CD4-positive, alpha-beta T cell treated with Interleukin-17A for 4 hours (primary cell): ENCODE measurements at places on chromosomes 2 and 18.

DNA sequence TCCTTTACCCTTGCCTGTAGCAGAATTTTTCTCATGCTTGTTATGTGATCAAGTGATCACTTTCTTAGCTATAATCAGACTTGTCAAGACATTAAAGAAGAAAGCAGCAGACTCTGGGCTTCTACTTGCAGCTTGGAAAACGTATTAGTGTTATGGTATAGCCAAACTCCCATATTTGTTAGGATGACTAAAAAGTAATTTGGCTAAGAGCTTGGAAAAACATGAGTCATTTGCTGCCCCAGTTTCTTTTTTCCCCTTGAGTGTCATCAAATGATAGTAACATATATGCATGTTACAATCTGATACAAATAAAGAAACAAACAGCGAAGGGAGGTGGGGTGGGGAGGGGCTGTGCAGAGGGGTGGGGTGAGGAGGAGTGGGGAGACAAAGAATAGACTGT, 155.5 kb downstream of the IKZF2 start:
- DNase-seq, result no peak

DNA sequence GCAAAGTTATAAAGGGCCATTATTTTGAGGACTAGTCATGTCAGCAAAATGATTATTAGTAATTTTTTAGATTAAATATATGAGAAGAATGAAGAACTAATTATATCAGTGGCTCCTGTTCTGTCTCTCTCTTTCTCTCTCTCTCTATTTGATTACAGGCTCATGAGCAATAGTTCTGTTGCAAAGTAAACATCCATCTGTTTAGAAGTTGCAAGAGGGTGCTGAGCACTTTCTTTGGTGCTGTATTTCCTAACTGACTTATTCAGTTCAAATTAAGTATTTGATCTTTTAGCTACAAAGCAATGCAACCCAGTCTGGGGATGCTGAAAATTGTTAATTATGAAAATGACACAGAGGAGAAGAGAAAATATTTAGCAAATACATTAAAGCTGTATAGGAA, 408.1 kb upstream of the UBE2E3 start:
- no peak for DNase-seq

- DNase-seq, result no peak
These were observed 4.0 kb downstream of the CYP26B1 start for GRCh38 chr2:72143441-72144273.

DNA sequence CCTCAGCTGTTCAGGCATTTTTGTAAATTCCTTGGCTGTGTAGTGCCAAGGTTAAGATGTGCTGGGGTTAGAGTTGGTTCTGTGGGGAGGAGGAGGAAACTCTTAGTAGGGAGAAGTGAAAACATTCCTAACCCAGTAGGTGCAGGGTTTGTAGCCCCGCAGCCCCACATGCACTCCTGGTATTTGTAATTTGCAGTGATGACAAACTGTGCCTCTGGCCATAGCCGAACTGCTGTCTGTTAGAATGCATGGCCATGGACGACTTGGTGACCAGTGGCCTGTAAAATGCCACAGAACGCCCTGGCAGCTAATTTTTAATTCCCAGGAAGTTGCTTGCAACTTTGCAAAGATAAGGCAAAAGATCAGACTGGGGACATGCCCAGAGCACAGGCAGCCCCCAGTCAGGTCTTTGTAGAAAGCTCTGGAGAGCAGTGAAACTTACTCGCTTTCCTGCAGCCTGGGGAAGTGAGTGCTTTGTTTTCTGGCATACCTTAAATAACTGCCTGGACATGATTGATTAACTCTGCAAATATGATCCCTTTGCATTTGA, 38.4 kb downstream of the LYPD6B start:
- DNase-seq, result no peak

GRCh38 chr2:6177811-6178210, 485.6 kb downstream of the SOX11 start:
- no peak for DNase-seq

- DNase-seq, result peak; percentile 51
These were observed 107.4 kb downstream of the CPO start for GRCh38 chr2:207046724-207047123.

GRCh38 chr2:11505652-11506610, 27.9 kb upstream of the GREB1 start:
- no peak for DNase-seq

DNA sequence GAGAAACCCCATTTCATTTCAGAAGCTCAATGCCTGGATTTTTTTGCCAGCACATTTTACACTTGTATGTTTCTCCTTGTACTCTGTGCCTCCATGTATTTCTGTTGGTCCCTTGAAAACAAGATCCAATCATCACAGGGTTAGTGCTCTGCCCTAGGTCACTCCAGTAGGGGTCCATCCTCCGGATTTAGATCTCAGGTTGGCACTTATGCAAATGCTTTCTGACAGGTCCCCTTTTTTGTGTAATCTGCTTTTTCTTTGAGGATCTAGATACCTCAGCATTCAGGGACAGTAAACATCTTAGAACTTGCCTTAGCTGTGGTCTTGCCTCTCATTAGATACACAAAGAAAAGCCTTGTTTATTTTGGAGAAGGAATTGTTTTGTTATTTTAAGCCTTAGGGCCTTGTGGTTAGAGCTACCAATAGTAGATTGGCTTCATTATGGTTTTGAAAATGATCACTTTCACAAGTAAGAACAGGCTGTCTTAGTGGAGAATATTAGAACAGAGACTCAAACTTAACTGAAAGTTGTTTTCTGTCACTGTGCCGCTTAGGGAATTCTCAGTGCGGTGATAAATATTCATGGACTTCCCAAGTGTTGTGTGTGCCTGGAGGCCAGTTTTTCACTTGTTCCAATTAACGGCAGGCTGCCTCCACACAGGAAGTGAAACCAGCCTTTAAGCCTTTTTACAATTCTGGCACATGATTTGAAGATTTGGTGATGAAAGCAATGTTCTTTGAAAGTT, 7.8 kb downstream of the MERTK start:
- no peak for DNase-seq

GRCh38 chr18:36499938-36500337, 202.4 kb downstream of the FHOD3 start:
- no peak for DNase-seq
